ENCODE measurements at places on chromosomes 2 and 18.

DNA sequence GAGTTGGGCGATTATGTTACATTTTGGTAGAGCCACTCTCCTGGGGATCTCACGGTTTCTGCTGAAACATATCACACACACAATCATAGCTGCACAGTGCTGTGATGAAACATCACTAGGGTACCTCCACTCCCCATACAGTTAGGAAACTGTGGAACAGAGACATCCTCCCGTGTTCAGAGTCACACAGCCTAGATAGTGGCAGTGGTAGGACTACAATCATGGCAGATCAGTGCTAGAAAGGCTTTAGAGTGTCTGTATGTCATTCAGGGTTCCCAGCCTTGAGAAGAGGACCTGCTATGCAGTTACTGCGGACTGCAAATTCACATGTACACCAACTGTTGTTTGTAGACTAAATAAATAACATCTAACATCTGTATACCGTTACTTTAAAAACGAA is 210.3 kb upstream of the FOSL2 start:
- DNase-seq, result no peak

DNA sequence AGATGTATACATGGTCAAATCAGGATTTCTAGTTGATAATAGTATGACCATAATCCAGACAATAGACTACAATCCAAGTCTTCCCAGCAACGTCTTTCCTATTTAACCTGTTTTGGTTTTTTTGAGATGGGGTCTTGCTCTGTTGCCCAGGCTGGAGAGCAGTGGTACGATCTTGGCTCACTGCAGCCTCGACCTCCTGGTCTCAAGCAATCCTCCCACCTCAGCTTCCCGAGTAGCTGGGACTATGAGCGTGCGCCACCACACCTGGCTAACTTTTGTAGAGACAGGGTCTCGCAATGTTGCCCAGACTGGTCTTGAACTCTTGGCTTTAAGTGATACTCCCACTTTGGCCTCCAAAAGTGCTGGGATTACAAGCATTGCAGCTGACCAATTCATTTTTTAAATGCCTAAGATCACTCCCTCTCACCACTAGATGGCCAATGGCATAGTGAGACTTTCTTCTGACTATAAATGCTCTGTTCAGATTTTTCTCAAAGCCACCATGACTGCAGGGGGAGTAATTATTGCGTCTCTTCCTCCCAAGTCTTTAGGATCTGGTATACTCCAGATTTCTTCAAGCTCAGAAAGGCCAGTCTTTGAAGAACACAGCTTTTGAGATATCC is 47.6 kb downstream of the HNRNPLL start:
- no peak for DNase-seq

DNA sequence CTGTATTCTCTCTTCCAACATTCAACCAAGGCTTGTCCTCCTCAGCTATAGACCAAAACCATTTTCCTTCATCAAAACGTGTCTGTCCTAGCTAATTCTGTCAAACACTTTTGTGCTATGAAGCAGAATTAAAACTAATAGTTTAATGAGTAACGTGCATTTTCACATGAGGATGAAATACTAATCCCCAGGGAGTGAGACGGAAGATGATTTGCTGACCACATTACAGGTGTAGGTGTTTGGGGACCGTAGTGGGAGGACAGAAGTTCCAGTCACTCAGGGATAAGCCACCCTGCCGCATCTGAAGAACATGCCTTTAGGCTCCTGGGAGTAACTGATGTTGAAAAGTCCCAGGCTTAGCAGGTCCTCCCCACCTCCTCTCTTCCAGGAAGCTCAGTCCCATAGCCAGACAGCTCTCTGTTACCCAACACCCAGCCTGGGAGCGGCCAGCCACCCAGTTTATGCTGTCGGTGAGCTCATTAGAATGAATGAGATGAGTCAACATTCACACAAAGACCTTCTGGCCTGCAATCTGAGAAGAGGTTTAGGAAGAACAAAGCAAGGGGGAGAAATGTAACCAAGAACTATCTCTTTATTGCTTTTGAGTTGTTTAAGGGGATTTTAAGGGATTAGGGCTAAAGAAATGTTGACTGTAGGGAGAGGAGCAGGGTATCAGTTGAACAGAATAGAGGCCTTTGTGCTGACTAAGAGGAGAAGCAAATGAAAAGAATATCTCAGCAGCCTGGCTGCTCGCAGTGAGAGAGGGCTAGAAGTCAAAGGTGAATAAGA is 122.5 kb downstream of the FOXI3 start:
- DNase-seq, result no peak

GRCh38 chr18:10490401-10491165 is 35.2 kb upstream of the NAPG start:
- DNase-seq, result peak; percentile 25

DNA sequence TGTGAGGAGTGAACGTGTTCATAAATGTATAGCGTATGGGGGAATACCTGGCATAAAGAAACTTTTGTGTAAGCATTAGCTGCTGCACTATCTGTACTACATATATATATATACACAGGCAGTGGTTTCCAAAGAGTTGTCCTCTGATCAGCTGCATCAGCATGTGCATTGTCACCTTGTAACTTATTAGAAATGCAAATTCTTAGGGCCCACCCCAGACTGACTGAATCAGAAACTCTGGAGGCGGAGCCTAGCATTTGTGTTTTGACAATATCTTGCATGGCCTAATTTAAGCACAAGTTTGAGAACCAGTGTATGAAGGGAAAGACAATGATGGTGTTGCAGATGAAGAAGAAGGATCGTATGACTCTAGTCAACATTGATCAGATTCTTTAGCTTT is 299.5 kb downstream of the CCDC102B start:
- no peak for DNase-seq

DNA sequence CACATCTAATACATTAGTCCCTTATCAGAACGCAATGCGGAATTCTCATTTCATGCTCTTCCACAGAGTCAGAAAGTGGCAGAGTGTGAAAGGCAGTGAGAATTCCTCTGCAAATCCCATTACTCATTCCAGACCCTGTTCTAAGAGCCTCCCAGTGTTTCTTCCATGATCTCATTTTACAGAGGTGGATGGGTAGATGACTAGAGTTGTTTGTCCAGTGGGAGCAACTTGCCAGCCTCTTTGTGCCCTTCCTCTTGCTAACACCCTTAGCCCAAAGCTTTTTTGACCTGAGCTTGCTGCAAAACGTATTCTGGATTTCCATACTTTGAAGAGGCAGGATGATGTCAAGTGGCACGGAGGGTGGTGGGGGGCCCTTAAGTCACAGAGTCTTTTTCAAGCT is 467.7 kb upstream of the RGPD4 start:
- no peak for DNase-seq

GRCh38 chr2:210519594-210519993 is 36.8 kb upstream of the CPS1 start:
- no peak for DNase-seq

- DNase-seq, result no peak
Measured at GRCh38 chr2:20369366-20369765, 18.7 kb upstream of the PUM2 start.

DNA sequence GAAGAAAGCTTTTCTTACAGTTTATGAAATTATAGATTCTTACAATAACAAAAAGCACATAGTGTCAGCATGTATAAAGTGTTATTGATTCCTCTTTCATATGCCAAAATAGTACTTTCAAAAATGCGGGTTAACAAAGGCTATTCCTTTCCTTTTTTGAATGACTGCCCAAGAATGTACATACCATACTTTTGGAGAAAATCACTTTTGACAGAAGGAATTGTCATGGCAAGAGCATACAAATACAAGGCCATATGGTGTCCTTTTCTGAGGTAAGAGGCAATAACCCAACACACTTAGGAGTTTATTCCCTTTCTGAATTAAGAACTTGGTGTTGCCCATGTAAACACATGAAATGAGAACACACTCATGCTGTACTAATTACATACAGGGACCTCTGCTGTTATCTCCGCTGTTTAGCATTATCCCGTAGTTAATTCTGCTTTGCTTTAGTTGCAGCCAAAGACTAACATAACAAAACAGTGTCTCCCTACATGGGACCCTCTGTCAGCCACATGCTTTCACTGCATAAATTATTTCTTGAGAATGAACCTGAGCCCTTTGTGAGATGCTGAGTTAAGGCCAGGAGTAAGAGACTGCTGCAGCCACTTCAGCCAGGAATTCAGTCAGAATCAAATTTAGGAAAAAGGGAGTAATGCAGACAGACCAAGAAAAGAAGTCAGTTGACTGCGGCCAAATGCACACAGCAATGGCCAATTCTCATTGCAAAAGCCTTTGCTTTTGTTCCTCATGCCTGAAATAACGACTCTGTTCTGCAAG is 67.0 kb downstream of the CDH2 start:
- no peak for DNase-seq
